Natural killer cell (primary cell): ENCODE measurements at places on chromosomes 3 and 15.

DNA sequence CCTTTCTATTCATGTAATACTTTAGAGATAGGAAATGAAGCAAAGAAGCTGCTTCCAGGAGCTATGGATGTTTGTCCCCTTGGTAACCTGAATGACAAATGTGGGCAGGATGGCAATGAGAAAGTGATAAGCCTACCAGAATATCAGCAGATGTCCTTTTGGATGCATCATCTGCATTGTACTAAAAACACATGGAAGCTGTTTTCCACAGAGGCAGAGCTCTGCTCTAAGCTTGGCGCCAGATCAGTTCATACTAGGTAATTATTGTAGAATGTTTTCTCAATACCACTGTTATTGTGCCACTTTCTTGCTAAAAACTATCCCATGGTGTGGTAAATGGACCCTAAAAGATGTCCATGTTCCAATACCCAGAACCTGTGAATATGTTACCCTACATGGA is 100.2 kb downstream of the DTWD1 start:
- DNase-seq = no peak

DNA sequence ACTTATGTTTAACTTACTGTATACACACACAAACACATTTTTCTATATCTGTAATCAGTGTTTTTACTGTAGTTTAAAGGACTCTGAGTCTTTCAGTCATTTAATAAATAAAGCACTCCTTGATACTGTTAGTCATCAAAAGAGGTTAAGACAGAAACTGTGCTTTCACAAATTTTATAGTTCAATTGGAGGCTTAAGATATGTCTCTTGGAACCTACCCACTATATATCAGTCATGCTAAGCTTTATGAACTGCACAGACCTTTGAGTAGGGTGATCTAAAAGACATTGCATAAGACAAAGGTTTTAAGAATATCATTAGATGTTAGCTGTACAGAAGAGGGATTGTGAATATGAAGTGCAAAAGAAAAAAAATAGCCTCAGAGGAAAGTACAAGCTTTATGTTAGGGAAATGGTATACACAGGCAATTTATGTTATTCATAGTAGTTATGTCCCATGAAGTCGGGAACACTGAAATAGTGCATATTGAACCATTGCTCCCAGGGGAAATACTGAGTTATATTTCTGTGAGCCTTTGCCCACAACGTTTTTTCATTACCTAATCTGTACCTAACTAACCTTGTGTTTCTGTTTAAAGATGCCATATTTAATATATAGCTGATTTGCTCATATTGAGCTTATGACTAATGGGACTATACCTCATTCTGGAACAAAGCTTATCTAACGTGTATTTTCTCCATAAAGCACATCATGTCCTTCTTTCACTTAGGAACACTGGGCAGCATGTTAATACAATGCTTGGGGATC is 19.7 kb downstream of the CHMP2B start:
- no peak for DNase-seq

- DNase-seq = no peak
These were observed 140.5 kb upstream of the CADPS start for GRCh38 chr3:63015614-63016309.

DNA sequence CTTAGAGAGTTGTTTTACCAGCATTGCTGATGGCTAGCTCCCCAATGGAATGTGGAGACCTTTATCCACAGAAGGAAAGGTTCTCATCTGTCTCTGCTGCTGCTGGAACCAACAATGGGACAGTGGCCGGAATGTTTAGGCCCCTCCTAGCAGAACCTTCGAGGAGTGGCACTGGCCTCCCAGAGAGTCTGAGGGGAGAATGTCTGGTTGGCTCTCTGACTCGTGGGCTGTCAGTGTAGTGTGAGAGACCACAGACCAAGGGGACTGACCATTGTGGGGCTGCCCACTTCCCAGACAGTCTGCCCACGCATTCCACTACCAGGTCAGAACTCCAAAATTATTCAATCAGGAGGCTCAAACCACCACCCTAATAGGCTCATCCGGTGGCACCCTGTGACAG is 5.1 kb downstream of the RASL12 start:
- no peak for DNase-seq

- no peak for DNase-seq
These were observed 6.0 kb downstream of the NIT2 start for GRCh38 chr3:100340527-100340926.

- DNase-seq = no peak
These were observed 91.1 kb upstream of the KLF13 start for GRCh38 chr15:31235311-31236183.

- no peak for DNase-seq
These were observed at the start of gene PTPRG for GRCh38 chr3:61561374-61562041. PTPRG (plus strand) TSS chr3:61561571; CDS start chr3:61562288, 717 bp downstream.

DNA sequence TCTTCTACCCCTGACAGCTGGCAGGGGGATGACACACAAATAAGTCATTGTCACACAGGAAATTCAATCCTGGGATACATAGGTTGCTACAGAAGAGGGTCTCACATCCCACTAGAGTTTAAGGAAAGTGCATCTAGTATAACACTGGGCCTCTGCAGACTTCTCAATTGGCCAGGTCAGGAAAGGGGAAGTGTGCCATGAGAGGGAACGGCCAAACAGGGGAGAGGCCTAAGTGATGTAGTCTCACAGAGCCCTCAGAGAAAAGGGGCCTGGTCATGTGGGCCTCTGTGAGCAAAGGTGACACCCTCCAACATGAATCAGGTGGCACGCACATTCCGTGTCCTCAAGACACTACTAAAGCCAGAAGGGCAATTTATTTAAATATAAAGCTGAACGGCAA is 11.2 kb downstream of the ZXDC start:
- no peak for DNase-seq

GRCh38 chr3:35659768-35660167 is 20.4 kb downstream of the ARPP21 start:
- DNase-seq = no peak

DNA sequence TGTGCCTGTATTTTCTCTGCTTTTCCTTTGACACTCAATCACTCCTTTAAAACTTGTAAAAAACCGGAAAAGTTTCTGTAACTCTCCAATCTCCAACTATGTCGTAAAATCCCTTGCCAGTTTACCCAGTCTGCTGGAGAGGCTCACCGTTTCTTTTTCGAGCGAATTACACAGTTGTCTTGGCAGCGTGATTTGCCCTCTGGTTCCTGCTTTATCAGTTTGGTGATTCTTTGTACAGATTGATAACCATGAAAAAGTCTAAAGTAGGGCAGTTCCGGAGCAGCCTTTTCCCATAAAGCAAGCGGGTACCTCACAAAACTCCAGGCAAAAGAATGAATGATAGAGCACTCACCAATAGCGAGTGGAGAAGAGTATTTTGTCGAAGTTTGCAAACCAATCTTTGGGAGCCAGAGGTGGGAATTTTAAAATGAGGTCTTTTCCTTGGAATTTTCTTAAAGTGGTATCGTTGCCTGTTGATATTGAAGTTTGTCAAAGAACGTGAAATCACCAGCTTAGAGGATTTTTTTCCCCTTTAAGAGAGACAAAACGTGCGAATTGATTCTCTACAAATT is at the start of gene TTC23:
Gene TTC23, minus strand, starts transcription at position 312 of the 572 bp plus-strand sequence. CDS start 20,869 bp downstream, outside the sequence.
- DNase-seq = peak; percentile 22

GRCh38 chr3:82633319-82633718 is 871.9 kb upstream of the GBE1 start:
- DNase-seq = no peak

GRCh38 chr3:188978421-188979171 is 193.2 kb upstream of the TPRG1 start:
- DNase-seq = no peak

GRCh38 chr3:177567833-177568232 is 370.6 kb upstream of the TBL1XR1 start:
- no peak for DNase-seq

DNA sequence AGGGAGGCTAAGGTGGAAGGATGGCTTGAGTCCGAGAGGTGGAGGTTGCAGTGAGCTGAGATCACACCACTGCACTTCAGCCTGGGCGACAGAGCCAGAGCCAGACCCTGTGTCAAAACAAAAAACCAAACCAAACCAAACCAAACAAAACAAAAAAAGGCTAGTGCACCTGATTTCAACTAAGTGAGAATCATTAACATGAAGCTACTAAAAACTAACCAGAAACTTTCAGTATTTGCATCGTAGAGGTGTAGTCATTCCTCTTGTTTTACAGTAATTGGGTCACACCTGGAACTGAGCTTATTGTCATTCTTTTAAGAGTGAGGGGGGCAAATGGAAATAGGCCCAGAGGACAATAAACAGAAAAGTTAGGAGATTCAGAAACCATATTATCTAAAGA is 58.5 kb downstream of the ST6GAL1 start:
- DNase-seq = no peak

DNA sequence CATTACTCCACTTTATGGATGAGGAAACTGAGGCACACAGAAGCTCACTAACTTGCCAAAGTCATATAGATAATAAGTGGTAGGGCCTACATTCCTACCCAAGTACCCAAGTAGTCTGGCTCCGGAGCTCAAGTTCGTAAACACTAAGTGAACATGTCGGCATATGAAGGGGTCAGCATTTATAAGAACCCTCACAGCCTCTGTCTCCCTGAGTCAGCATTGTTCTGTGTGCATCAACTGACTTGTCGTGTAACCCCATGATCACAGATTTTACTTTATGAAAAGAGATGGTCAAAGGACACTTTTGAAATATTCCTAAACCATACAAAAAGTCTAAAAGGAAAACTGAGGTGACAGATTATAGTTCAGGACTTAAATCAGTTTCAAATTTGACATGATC is 260.1 kb upstream of the CCDC54 start:
- DNase-seq = no peak

- DNase-seq = no peak
These were observed 62.9 kb upstream of the SPRED1 start for GRCh38 chr15:38189671-38190295.

DNA sequence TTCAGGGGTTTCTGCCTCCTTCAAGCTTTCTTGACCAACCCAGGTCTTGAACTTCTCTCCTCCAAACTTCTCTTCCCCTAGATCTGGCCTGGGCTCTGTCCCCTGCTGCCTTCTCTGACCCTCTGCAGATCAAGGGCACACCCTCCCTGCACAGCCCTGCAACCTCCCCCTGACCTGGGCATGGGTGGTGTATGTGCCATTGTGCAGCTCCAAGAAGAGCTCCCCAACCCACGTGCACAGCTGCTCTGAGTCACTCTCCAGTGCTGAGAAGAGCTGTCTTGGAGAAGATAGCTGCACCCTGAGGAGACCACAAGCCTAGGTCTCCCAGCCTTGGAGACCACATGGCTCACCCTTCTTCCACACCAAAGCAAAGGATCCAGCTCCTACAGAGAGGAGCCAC is 8.0 kb downstream of the MAN2C1 start:
- DNase-seq = no peak

DNA sequence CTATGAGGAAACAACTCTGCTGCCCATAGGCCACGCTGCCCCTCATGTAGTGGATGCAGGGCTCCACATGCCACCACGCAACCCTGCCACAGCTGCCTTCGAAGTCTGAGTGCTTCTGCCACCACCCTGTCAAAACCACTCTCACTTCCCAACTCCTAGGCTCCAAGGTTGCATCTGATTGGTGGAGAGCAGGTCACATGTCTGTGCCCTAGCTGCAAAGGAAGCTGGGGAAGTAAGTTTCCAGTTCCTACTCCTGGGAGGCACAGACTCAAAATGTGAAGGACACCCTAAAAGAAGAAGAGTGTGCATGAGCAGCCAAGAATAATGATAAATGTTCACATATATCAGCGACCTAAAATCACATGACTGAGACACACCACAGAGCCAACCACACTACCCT is 31.9 kb upstream of the TICRR start:
- no peak for DNase-seq

DNA sequence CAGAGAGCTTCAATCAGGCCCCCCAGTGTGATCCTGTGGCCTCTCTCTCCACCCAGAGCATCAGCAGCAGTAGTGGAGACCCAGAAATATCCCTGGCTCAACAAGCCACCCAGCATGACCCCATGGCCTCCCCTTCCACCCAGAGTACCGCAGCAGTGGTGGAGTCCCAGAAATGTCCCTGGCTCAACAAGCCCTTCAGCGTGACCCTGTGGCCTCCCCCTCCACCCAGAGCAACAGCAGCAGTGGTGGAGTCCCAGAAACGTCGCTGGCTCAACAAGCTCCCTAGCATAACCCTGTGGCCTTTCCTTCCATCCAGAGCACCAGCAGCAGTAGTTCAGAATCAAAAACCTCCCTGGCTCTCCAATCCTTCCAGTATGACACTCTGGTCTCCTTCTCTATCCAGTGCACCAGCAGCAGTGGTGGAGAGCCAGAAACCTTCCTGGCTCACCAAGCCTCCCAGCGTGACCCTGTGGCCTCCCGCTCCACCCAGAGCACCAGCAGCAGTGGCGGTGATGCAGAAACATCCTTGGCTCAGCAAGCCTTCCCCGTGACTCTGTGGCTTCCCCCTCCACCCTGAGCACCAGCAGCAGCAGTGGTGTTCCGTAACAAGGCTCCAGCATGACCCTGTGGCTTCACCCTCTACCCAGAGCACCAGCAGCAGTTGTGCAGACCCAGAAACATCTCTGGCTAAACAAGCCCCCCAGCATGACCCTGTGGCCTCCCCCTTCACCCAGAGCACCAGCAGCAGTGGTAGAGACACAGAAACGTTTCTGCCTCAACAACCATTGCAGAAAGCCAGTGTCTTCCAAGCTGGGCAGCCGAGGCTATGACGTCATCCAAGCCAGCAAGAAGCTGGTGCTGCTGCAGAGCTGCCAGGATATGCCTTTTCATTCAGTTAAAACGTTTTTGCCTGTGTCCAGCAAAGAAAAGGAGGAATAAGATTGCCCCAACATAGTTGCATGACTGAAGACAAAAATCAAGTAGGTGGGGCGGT is 61.3 kb upstream of the TAMM41 start:
- no peak for DNase-seq

DNA sequence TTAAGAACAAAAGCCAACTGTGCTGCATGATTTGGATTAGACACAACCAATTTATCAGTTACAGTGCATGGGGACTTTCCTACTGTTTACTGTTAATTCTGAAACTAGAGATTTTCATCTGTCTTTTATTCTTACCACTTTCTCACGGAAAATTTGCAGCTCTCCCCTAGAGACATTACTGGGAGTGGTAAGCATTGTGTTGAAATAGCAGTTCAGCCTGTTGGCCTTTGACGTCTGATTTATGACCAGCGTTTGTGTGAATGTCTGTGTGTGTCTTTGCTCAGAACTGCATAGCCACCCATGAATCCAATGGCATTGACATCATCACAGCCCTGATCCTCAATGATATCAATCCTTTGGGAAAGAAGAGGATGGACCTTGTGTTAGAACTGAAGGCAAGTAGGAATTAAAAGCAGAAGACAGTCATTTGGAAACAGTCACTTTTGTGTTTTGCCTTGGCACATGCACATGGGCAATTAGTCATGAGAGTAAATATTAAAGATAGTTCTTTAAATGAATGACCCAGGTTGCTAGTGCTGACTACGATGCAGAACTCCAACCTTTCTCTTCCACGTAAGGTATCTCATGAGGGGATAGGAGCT is 202.2 kb upstream of the BHLHE40 start:
- DNase-seq = no peak
